ENCODE measurements at places on chromosomes 2 and 18. TPM values are rescaled to one million over a fixed set of nuclear protein-coding genes. Genes with fewer than 3 reads are reported as not detected.

DNA sequence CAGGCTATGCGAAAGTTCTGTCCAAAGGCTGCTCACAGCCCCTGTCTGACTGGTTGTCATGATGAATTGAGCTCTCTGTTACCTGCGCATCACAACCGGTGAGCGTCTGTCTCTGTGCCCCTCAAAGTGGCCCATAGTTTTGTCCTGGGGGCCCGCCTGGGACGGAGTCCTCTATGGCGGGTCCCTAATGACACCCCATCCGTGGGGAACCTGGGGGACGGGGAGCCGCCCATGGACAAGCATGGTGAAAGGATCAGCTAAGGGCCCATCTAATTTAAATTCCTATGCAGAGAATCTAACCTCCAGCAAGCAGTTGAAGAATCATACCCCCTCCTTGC, 473 bp downstream of the ELMOD3 start:
- DNase-seq: no peak

- no peak for DNase-seq
Measured at GRCh38 chr2:215755641-215756345, 257.6 kb downstream of the MREG start.

- DNase-seq: no peak
Measured at GRCh38 chr2:241689306-241689705, 2.7 kb upstream of the DTYMK start.

- DNase-seq: no peak
Measured at GRCh38 chr2:31254237-31255203, 20.6 kb downstream of the EHD3 start.

- DNase-seq: no peak
Measured at GRCh38 chr2:55144922-55145820, 86.9 kb downstream of the CLHC1 start.

DNA sequence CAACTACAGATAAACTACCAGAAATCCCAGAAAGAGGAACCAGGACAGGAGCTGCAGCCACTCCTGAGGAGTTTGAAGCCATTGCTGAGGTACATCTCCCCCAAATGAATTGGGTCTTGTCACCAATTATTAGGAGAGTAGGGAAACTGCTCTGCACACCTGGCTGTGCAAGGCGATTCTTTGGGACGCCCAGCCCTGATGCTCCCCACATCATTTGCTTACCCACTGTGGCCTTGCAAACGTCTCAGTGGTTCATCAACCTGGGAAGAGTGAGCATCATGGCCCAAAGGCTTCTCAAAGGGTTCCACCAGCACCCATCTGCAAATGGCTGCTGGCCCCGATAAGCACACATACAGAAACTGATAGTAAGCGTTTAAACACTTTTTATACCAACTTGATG, 21.8 kb upstream of the DCDC2C start:
- DNase-seq: no peak

DNA sequence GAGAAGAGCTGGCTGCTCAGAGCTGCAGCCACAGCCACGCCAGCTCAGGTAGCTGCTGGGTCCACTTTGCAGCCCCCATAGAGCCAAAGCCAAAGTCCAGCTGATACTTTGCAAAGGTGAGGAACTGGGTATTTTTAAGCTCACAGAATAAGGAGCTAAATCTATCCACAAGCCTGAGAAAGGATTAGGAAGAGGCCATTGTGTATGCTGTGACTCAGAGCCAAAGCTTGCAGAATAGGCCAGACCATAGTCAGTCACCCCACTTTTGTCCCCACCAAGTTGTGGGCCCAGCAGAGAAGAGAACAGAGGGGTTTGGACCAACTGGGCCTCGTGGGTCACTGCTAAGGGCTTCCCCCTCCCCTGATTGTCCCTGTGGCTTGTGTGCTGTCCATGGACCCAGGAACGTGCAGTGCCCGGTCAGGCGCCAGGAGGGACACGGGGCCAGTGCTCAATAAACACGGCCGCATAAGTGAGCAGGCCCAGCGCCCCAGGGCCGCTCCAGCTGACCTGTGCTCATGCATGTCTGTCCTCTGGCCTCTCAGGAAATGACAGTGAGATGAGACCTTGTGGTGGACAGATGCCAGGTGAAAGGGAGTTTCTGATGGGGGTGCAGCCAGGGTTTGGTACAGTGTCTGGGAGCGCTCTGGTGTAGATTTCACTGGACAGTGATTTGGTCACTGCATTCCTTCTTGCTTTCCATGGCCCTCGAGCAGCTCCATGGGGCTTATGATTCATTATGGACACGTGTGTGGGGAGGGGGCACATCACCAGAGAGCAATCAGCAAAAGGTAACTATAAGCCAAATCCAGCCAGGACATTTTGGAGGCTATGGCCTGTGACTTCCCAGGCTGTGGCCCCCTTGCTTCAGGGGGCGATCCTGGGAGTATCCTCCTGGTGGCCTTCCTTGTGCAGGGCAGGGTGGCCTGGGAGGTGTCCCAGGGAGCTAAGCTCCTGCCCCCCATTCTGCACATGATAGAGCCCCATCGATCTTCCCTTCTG, 31.3 kb downstream of the MAL start:
- DNase-seq: no peak

DNA sequence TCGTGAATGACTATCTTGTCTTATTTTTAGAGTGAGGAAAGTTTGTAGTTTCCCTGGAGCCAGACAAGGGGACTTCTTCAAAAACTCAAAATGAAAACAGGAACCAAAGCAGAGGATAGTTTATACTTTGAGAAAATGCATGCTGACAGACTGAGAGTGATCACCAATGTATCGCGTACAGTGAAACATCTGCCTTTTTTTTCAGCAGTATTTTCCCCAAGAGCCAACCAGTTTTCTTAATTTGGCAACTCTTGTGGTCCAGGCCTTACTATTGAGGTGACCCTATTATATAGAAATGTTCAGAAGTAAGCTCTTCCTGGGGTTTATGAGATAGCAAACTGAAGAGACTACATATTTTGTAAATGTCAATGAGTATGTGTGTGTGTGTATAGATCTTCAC, 153.7 kb upstream of the VRK2 start:
- DNase-seq: no peak

GRCh38 chr2:136281281-136282114, 163.5 kb upstream of the CXCR4 start:
- no peak for DNase-seq

DNA sequence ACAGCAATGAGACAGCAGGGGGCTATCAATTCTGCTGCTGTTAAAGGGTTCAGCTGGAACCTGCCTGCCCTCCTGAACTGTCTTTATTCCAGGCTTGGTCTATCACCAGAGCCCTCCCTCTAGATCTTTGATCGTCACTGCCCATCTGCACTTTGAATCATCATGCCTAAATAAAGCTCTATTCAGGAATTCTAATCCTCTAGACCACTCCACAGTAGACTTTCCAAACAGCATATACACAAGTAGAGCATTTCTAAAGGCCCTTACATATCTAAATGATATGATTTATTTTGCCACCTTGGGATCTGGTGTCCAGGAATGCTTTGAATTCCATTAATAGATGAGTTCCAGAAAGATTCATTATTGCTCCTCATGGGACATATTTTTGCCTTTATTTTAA, 542.1 kb upstream of the SYT4 start:
- DNase-seq: no peak

- DNase-seq: no peak
Measured at GRCh38 chr2:74824679-74825078, 9.2 kb upstream of the HK2 start.

DNA sequence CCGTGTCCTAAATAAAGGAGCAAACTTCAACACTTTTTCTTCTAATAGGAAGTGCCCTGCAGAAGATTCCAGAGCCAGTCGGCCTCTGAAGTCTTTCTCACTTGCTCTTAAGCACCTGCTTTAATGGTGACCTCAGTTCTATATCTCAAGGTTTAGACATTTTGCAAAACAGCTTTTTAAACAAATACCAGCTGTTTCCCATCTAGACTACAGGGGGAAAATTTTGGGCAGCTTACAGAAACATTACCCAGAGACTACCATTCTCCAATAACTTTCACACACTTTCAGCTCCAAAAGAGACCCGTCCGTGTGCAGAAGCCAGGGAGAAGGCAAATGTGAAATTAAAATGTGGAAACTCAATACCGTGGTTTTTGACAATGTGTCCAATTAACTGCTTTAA, 285.3 kb upstream of the CCDC68 start:
- DNase-seq: no peak

- no peak for DNase-seq
Measured at GRCh38 chr2:60634438-60634837, 81.0 kb upstream of the BCL11A start.

- peak; percentile 56 for DNase-seq
Measured at GRCh38 chr18:61893309-61893970, 633 bp upstream of the RNF152 start.

GRCh38 chr2:231272991-231273390, 74.6 kb downstream of the ARMC9 start:
- DNase-seq: no peak

- no peak for DNase-seq
Measured at GRCh38 chr2:149383340-149383739, 53.0 kb downstream of the LYPD6 start.

DNA sequence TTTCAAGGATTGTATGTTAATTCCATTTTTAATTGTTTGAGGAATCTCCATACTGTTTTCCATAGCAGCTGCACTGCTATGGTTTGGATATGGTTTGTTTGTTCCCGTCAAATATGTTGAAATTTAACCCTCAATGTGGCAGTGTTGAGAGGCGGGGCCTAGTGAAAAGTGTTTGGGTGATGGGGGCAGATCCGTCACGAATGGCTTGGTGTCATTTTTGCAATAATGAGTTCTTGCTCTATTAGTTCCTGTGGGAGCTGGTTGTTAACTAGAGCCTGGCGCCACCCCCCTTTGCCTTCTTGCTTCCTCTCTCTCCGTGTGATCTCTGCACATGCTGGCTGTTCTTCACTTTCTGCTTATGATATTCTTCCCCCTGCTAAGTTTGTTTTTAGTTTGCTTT, 71.4 kb upstream of the LDLRAD4 start:
- DNase-seq: peak; percentile 43

DNA sequence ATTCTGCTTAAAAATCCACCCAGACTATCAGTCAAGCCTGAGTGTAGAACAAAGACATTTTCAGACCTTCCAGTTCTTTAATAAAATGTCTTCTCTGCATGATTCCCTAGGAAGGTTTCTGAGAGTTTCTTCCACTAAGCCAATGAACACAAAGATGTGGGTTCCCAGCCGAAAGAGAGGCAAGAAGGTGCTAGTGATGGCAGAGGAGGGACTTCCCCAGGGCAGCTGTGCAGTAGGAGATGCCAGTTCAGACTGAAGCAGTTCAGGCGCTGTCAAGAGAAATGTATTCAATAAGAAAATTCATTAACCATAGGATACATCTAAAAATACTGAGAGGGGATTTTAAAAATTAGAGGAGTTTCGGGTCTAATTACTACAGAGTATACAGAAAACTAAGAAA, 83.3 kb downstream of the RND3 start:
- DNase-seq: no peak

DNA sequence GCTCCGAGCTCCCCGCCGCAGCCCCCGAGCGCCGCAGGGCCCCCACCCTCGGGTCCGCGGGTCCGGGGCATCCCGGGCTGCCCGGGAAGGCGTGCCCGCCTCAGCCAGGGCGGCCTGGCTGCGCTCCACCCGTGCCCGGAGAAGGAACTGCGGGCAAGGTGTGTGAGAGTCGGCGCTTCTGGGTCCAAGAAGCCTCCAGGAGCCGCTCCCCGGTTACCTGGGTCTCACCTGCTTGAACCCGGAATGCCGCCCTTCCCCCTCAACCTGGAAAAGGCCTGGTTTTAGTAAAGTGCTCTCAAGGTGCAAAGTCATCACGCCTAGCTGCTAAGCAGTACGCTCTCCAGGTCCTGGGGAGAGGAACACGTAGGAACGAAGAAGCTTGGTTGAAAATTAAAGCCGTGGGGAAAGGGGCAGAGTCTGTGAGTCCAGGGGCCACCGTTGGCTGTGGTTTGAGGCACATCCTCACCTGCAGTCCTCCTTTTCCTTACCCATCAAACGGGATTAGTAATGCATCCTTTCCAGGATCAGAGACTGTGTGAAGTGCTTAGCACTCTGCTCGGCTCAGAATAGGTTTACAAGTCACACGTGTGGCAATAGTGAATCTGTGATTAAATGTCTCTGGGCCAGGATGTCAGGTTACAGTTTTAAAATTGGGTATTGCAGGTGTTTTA, 1.2 kb downstream of the ASAP2 start:
- DNase-seq: no peak

DNA sequence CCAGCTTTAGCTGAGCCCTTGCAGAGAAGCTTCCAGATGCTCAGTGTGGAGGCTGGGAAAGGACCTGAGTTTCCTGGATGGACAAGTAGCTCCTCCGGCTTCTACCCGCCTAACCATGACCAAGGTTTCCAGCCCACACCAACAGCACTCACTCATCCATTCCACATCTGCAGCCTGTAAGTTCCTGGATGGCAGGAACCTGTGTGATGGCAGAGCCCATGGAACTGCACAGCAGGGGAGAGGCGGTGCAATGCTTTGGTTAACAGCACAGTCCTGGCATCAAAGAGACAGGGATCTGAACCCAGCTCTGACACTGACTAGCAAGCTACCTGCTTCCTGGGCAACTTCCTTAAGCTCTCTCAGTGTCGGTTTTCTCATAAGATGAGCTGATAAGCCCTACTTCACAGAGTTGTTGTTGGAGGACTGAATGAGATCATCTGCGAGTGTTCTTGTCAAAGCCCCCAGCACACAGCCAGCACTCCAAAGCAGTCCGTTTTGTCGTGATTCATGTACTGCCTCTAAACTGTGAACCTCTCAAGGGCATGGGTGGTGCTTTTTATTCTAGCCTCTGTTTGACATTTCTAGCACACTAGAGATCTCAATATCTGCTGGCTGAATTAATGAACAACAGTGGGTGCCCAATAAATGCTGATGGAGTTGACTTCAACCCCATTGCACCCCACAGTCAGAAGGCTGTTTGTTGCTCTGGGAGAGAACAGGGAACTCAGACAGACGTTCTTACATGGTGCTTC, 41.6 kb upstream of the OTOF start:
- DNase-seq: no peak

GRCh38 chr2:47034973-47035609, 119.5 kb upstream of the MCFD2 start:
- DNase-seq: no peak

DNA sequence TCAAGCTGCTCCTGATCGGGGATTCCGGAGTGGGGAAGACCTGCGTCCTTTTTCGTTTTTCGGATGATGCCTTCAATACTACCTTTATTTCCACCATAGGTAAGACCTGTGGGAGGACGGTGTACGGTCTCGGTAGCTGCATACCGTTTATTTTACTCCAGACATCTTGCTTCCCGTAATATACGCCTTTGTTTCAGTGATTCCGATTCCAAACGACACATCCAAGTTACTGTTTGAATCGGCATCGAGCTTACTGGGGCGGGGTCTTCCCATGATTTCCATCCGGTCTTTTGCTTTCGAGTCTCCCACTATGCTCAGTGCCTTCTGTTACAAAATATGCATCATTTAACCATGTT, 731 bp downstream of the RAB10 start:
- no peak for DNase-seq

Gene EML4
- 94.5 TPM for polyA plus RNA-seq

Gene PKP4
- polyA plus RNA-seq: 154 TPM

Gene ELOA2
- polyA plus RNA-seq: not detected

Gene NPC1
- polyA plus RNA-seq: 18.1 TPM

Gene SKOR2
- polyA plus RNA-seq: not detected

Gene TPO
- polyA plus RNA-seq: 0.04 TPM
